Activated B cell treated with CpG ODN at 0.5 μM for 24 hours (primary cell): ENCODE measurements at places on chromosomes 5 and 9. TPM values are rescaled to one million over a fixed set of nuclear protein-coding genes. Genes with fewer than 3 reads are reported as not detected.

ZBED3 gene
- 3.2 and 3.5 TPM in 2 replicates for total RNA-seq

GRCh38 chr5:146369691-146370090, 31.1 kb downstream of the POU4F3 start:
- no peak overlapping the region for H3K4me3 ChIP-seq
- H3K4me1 ChIP-seq: no peaks in the 10 kb centered on the region
- no peaks in the 10 kb centered on the region for H3K36me3 ChIP-seq
- no peak for DNase-seq

- no peak for DNase-seq
- H3K36me3 ChIP-seq: no peaks in the 10 kb centered on the region
Measured at GRCh38 chr5:68395926-68396511, 180.5 kb downstream of the PIK3R1 start.

DNA sequence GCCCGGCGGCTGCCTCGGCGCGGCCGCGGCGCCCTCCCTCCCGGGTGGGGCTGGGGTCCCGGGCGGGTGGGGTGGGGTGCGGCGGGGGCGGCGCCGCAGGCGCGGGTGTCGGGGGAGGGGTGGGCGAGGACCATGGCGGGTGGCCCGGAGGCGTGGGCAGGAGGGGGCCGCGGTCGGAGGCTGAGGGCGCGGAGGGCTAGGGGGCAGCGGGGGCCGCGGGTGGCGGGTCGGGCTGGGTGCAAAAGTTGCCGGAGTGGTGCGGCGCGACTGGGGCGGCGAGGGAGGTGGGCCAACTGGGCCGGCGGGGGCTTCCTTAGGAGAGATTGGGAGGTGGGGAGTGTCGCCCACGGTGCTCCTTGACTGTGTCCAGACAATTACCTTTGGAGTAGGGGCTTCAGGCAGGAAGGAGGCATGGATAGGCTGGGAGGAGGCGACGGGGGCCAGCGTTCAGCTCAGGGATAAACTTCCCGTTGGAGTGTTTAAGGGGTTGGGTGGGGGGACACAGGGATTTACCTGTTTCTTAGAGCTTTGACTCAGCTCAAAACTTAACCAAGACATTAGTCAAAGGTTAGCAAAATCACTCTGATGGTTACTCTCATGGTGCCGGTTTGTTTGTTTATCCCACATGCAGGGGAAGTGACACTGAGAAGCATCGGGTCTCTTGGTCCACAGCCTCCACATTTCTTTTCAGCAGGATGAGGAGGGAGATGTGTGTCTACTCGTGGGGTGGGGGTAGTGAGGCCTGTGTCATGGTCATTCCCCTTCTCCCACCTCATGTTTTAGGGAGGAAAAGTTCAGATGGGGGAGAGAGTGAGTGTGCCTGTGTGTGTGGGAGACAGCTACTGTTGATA, 859 bp downstream of the CSNK1G3 start:
- H3K36me3 ChIP-seq: peaks cover 11% of the 10 kb centered on the region
- peaks cover 55% of the 10 kb centered on the region for H3K4me1 ChIP-seq
- H3K27ac ChIP-seq: peak overlapping the region; percentile 94
- peak overlapping the region; percentile 95 for H3K4me3 ChIP-seq
- DNase-seq: peak; percentile 48

DNA sequence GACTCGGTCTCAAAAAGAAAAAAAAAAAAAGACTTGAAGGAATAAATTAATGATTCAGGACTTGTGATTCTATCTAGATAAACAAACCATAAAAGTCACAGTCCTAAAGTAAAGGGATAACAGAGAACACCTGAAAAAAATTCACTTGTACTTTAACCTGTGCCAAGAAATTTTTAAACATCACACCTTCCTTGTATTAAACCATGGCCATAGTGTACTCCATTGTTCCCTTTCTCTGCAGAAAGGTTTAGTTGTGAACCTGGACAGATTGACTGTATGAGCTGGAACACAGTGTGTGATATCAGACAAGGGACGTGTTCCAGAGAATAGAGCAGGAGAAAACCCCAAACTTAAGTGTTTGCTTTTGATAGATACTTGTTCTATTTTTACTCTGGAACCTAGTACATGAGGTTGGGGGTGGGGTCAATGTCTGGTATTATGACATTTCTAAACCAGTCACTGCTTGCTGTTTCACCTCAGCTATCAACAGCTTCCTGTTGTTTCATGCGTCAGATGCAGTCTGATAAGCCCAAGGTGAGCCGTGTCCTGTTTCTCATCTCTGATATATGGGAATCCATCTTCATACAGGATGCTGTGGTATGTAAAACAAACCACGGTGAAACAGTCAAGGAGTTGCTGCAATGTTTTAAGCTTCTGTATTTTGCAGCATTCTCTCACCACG, 62.5 kb upstream of the ITGA1 start:
- no peaks in the 10 kb centered on the region for H3K4me1 ChIP-seq
- H3K4me3 ChIP-seq: no peak overlapping the region
- DNase-seq: no peak

GRCh38 chr5:979100-979817, 29.3 kb upstream of the NKD2 start:
- no peak overlapping the region for H3K4me3 ChIP-seq
- peaks cover 6% of the 10 kb centered on the region for H3K27me3 ChIP-seq
- H3K4me1 ChIP-seq: no peaks in the 10 kb centered on the region
- H3K36me3 ChIP-seq: no peaks in the 10 kb centered on the region
- DNase-seq: no peak

GRCh38 chr5:172973127-172973916, 10.2 kb upstream of the ATP6V0E1 start:
- H3K27ac ChIP-seq: no peak overlapping the region
- peaks cover 15% of the 10 kb centered on the region for H3K36me3 ChIP-seq
- no peak overlapping the region for H3K4me3 ChIP-seq

PCDHGB1 gene
- total RNA-seq: 0.37 and 0.44 TPM in 2 replicates

DNA sequence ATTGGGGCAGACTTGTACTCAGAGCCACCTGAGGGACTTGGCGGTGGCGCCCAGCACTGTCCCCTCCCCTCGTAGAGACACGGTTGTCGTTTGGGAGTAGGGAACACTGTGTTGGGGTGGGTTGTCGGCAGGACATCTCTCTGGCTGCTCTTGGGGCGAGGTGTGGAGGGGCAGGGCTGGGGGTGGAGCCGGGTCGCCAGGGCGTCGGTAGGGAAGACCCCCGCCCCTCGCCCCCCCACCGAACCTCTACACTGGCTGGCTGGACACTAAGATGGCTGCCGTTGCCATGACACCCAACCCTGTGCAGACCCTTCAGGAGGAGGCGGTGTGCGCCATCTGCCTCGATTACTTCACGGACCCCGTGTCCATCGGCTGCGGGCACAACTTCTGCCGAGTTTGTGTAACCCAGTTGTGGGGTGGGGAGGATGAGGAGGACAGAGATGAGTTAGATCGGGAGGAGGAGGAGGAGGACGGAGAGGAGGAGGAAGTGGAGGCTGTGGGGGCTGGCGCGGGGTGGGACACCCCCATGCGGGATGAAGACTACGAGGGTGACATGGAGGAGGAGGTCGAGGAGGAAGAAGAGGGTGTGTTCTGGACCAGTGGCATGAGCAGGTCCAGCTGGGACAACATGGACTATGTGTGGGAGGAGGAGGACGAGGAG, 778 bp downstream of the TRIM41 start:
- H3K27me3 ChIP-seq: peaks cover 4% of the 10 kb centered on the region
- peaks cover 49% of the 10 kb centered on the region for H3K4me1 ChIP-seq
- DNase-seq: peak; percentile 35
- peak overlapping the region; percentile 95 for H3K4me3 ChIP-seq
- H3K27ac ChIP-seq: peak overlapping the region; percentile 98
- H3K36me3 ChIP-seq: peaks cover 18% of the 10 kb centered on the region

DNA sequence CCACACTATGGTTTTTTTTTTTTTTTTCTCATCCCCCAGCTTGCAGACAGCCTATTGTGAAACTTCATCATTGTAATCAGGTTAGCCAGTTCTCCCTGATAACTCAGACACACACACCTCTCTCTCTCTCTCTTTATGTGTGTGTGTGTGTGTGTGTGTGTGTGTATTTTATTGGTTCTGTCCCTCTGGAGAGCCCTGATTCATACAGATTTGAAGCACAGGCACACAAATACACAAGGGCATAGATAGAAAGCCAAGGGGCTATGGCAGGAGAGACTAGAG, 20.6 kb upstream of the VCAN start:
- no peak for DNase-seq
- H3K4me1 ChIP-seq: no peaks in the 10 kb centered on the region
- no peaks in the 10 kb centered on the region for H3K36me3 ChIP-seq
- H3K27me3 ChIP-seq: peaks cover 5% of the 10 kb centered on the region
- no peak overlapping the region for H3K4me3 ChIP-seq
- no peak overlapping the region for H3K27ac ChIP-seq

DNA sequence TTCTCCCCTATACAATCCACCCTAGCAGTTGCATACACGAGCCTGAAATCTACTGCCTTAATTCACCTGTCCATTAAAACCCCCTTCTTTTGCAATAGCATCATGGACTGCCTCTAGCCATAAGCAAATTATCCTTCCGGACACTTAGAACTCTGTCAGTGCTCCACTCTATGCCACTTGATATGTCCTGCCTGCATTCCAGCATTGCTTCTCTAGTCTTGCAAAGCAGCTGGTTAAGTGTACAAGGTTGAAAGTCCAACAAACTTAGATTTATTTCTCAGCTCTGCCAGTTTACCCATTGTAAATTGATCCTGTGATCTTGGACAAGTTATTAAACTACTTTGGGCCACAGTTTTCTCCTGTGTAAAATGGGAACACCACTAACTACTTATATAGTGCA, 197.9 kb downstream of the EPB41L4A start:
- no peak overlapping the region for H3K4me3 ChIP-seq
- H3K36me3 ChIP-seq: no peaks in the 10 kb centered on the region
- DNase-seq: no peak
- H3K27me3 ChIP-seq: no peaks in the 10 kb centered on the region

GRCh38 chr9:38029915-38030638, 39.0 kb downstream of the SHB start:
- no peak overlapping the region for H3K27ac ChIP-seq
- peaks cover 6% of the 10 kb centered on the region for H3K4me1 ChIP-seq
- DNase-seq: no peak

- H3K27ac ChIP-seq: no peak overlapping the region
- DNase-seq: no peak
- H3K4me3 ChIP-seq: no peak overlapping the region
- H3K4me1 ChIP-seq: no peaks in the 10 kb centered on the region
- no peaks in the 10 kb centered on the region for H3K36me3 ChIP-seq
Measured at GRCh38 chr5:90421136-90421535, 11.6 kb upstream of the CETN3 start.

HTR1A gene
- not detected in 2 replicates for total RNA-seq

DNA sequence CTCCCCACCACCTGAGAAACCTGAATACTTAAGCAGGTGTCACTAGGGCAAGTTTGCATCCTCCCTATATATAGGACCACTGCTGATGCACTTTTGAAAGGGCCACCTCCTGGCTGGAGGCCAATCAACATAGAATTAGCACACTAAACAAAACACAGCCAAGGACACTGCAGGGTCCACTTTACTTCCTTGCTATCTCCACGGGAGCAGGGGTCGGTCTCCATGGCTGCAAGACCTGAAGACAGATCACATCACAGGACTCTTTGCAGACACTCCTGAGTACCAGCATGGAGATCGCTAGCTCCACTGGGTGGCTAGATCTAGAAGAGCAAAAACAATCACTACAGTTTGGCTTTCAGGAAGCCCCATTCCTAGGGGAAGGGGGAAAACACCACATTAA, 72.3 kb downstream of the C9orf153 start:
- H3K36me3 ChIP-seq: no peaks in the 10 kb centered on the region
- no peaks in the 10 kb centered on the region for H3K4me1 ChIP-seq
- no peak overlapping the region for H3K4me3 ChIP-seq
- DNase-seq: no peak

FOXE1 gene
- not detected in 2 replicates for total RNA-seq

DNA sequence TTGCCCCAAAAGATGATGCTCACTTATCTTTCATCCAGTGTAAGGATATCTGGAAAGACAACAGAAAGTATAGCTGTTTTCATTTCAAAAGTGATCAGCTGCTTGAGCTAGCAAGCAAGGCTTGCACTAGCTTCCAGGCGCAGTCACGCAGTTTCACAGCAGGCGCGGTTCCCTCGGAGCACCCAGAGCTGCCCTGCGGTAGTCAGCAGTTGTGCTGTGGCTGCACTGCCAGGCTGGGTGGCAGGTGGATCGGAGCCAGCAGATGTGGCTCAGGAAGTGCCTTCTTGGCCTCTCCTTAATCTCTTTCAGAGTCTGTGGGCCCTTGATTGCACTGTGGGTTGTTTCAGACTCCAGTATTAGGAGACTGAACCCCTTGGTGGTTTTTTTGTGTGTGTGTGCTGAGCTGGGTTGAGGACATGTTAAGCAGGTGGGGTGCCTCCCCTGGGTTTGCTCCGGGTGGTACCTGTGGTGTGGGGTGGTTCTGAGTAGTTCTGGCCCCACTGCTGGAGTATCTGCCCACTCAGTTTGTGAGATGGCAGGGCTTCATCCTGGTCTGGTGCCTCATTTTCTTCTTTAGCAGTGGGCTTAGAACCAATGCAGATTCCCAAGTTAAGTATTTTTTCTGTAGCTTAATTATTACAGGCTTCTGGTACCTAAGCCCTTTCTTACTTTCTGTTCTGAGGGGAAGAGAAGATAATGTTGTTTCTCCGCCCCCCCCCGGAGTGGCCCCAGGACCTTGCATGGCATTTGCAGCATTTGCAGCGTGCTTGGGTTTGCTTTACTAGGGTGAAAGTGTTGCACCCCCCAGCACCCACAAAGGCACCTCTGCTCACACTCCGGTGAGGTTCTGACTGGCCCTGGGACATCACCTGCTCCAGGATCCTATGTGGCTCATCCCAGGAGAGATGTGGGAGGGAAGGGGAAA, 16.4 kb downstream of the TENT4A start:
- peaks cover 39% of the 10 kb centered on the region for H3K36me3 ChIP-seq
- no peak overlapping the region for H3K4me3 ChIP-seq
- peaks cover 84% of the 10 kb centered on the region for H3K4me1 ChIP-seq
- H3K27ac ChIP-seq: peak overlapping the region; percentile 22
- no peaks in the 10 kb centered on the region for H3K27me3 ChIP-seq

DNA sequence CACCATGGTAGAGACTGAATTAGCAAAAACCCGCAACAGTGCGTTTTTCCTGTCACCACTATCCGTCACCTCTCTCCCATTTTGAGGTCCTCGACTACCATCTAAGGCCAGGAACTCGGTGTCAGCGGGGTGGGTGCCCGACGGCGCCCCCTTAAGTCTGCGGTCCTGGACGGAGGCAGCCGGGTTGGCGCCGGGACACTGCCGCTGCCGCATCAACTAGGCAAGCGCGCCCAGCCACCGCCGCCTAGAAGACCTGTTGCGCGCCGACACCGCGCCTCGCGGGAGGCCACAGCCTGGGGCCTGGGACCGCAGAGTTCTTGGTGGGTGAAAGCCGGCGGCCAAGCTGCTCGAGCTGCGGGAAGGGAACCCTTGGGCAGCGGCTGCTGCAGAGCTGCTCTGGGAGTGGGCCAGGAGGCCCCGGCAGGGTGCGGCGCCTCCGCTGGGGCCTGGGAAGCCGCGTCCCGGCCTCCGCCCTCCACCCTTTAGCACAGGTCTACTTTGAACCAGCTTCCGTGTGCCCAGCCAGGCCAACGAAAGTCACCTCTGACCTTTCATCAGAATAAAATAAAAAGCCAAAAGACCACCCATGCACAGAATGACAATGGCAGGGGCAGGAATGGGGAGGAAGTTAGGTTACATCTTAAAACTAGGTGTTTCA, 3.5 kb downstream of the FOXB2 start:
- no peaks in the 10 kb centered on the region for H3K36me3 ChIP-seq
- H3K4me1 ChIP-seq: peaks cover 25% of the 10 kb centered on the region
- peaks cover 64% of the 10 kb centered on the region for H3K27me3 ChIP-seq
- no peak overlapping the region for H3K27ac ChIP-seq

GRCh38 chr5:14168144-14168792, 25.1 kb downstream of the TRIO start:
- peak overlapping the region; percentile 71 for H3K4me3 ChIP-seq
- peaks cover 15% of the 10 kb centered on the region for H3K36me3 ChIP-seq
- H3K4me1 ChIP-seq: peaks cover 88% of the 10 kb centered on the region
- no peaks in the 10 kb centered on the region for H3K27me3 ChIP-seq
- H3K27ac ChIP-seq: peak overlapping the region; percentile 85

FAM153A gene
- 0.05 and 0.64 TPM in 2 replicates for total RNA-seq
